NCI-H460 (cell line): ENCODE measurements at places on chromosomes 16 and 17.

GRCh38 chr16:50972876-50973275, 178.2 kb downstream of the SALL1 start:
- DNase-seq: no peak

DNA sequence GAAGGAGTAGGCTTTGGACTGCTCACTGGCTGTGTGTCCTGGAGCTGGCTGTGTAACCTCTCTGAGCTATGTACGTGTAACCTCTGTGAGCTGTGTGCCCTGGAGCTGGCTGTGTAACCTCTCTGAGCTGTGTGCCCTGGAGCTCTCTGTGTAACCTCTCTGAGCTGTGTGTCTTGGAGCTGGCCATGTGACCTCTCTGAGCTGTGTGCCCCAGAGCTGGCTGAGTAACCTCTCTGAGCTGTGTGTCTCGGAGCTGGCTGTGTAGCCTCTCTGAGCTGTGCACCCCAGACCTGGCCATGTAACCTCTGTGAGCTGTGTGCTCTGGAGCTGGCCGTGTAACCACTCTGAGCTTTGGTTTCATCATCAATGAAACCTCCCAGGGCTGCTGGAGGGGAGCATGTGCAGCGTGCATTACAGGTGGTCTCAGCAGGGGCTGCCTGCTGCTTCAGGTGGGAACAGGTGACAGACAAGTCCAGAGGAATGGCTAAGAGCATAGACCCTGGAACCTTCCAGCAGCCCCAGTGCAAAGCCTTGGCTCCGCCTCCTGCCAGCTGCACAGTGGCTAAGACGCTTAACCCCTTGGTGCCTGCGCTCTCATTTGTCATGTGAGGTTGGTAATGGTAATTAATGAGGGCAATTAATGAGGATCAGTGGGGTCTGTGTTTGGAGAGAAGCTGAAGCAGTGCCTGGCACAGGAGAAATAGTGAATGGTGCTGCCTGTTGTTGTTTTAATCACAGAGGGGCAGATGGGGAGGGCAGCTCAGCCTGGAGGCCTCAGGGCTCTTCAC, 86.7 kb downstream of the KATNIP start:
- no peak for DNase-seq

- DNase-seq: no peak
These were observed 23.0 kb downstream of the KNOP1 start for GRCh38 chr16:19694989-19695388.

DNA sequence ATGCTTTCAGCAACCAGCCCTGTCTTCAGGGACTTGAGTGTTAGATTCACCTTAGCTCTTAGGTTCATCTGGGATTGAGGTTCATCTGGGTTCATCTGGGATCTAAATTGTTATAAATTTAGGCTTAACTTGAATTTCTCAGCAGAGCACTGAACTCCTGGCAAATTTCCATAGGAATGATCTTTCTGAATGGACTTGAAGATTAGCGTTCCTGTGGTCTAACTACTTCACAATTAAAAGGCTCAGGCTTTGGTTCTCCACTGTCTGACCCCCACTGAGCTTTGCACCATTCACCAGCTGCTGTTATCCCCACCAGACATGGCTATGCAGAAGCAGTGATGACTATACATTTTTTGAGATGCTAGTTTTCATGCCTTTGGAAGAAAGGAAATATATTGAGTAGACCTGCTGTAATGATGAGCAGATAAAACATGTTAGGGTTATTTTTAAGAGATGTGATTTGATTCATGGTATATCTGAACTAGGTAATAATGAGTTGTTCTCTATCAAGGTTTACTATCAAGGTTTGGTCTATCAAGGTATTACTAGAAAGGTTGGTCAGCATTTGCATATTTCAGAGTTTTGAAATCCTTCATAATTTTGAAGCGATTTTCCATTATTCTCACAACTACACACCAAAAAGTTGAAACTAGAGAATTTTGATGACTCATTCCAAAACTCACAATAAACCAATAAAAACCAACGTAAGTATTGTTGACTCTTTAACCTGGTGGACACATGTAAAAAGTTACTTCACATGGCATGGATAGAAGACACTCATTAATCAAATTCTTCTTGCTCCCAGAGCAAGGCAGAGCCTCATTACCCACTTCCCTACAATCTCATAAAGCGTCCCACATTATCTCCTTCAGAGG, 71.7 kb downstream of the SNX11 start:
- no peak for DNase-seq

GRCh38 chr16:87507351-87508069, 14.7 kb upstream of the ZCCHC14 start:
- no peak for DNase-seq

- no peak for DNase-seq
These were observed 28.6 kb downstream of the MYO18A start for GRCh38 chr17:29151567-29151966.

DNA sequence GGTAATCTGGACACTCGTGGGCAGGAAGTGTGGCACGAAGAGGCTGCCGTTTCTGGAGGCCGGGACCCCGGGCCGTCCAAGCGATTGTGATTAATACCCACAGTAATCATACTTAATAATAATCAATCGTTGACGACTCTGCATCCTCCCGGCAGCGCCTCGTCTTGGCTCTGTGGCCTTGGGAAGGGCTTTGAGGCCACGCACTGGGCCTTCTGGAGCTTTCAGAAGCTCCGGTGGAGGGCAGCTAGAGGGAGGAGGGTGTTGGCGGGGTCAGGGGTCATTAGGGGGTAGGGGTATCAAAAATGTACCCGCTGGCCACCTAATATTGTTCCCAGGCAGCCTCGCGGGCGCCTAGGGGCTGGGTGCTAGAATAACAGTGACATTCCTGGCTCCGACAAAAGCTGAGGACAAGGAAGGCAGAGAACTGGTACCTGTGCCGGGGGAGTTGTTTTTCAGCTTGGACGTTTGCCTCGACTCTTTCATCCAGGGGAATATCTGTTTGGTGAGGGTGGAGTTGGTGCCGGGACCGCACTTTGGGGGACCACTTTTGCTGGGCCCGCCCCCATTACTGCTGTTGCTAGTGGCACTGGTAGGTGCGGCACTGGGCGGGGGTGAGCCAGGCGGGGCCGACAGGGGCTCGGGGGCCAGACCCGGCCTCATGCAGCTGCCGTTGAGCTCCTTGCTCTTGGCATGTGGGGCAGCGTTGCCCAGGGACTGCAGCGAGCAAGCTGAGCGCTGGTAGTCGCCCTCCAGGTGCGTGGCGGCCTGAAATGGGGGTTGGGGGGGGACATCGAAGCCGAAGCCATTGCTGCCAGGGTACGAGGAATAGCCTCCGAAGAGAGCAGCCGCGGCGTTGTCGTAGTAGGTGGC, 6.9 kb upstream of the HOXB2 start:
- no peak for DNase-seq

GRCh38 chr16:67897231-67897630, 4.2 kb downstream of the PSKH1 start:
- no peak for DNase-seq
